ENCODE measurements at places on chromosomes 7 and 10.

- DNase-seq, result peak; percentile 1
Measured at GRCh38 chr7:12220389-12221046, 9.4 kb downstream of the TMEM106B start.

DNA sequence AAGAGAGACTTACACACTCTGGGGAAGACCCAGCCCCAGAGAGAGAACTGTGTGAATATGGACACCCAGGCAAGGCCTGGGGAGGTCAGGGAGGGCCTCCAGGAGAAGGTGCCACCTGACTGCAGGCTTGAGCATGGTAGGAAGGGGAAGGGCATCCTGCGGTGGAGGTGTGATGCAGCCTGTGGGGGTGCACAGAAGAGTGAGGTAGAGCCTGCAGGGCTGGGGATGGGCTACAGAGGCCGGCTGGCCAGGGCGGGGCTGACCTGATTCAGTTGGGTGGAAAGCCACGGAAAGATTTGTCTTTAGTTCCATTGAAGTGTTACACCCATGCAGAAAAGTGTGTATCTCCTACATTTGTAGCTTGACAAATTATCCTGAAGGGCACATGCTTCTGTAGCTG lies 47.6 kb downstream of the ZMIZ1 start:
- DNase-seq, result no peak

- no peak for DNase-seq
Measured at GRCh38 chr10:131655101-131655849, 245.5 kb upstream of the PPP2R2D start.

- no peak for DNase-seq
Measured at GRCh38 chr10:33674986-33675599, 340.6 kb upstream of the NRP1 start.

GRCh38 chr10:48895803-48896195 lies 43.8 kb downstream of the LRRC18 start:
- no peak for DNase-seq

- no peak for DNase-seq
Measured at GRCh38 chr7:32255036-32255435, 184.8 kb upstream of the PDE1C start.

- DNase-seq, result no peak
Measured at GRCh38 chr10:60044242-60044641, 137.9 kb upstream of the CCDC6 start.

Measured in DMS153 (cell line).